ENCODE measurements at places on chromosomes 13 and 19.

DNA sequence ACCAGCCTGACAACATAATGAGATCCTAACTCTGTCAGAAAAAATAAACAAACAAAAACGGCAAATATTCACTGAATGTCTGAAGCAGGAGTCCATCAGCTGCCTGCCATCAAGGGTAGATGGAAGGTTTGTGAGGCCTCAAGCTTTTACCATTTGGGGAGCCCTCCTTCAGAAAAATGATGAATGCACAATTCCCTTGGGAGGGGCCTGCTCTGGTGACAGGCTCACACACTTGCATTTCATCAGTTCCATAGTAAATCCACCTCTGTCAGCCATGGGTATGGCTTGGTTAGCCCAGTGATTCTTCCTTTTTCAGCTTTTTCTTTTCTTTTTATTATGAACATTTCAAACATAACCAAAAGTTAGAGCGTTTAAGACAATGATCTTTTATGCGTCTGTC, 26.3 kb upstream of the KATNAL1 start:
- DNase-seq: no peak

- DNase-seq: no peak
Observed at GRCh38 chr19:12607631-12608030, 3.0 kb downstream of the ZNF490 start.

GRCh38 chr13:114284680-114285079, 3.3 kb downstream of the UPF3A start:
- no peak for DNase-seq

DNA sequence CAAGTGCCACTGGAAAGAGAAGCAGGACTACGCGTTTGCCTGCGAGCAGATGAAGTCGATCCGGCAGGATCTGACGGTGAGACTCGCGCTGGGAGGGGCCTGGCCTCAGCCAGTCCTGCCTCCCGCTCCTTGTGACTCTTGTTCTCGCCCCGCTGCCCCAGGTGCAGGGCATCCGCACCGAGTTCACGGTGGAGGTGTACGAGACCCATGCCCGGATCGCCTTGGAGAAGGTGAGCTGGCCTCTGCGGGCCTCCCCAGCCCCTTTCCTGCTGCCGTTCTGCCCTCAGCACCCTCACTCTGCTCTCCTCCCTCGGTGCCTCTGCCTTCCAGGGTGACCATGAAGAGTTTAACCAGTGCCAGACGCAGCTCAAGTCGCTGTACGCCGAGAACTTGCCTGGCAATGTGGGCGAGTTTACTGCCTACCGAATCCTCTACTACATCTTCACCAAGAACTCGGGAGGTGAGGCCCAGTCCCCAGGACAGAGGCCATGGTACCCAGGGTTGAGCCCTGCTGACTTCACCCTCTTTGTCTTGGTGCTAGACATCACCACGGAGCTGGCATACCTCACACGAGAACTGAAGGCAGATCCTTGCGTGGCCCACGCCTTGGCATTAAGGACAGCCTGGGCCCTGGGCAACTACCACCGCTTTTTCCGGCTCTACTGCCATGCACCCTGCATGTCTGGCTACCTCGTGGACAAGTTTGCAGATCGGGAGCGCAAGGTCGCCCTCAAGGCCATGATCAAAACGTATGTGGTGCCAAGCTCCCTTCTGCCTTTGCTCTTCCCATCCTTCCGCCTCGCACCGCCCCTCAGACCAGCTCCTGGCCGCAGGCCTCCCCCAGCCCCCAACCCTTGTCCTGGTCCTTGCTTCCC, 5.6 kb downstream of the LENG9 start:
- DNase-seq: no peak

DNA sequence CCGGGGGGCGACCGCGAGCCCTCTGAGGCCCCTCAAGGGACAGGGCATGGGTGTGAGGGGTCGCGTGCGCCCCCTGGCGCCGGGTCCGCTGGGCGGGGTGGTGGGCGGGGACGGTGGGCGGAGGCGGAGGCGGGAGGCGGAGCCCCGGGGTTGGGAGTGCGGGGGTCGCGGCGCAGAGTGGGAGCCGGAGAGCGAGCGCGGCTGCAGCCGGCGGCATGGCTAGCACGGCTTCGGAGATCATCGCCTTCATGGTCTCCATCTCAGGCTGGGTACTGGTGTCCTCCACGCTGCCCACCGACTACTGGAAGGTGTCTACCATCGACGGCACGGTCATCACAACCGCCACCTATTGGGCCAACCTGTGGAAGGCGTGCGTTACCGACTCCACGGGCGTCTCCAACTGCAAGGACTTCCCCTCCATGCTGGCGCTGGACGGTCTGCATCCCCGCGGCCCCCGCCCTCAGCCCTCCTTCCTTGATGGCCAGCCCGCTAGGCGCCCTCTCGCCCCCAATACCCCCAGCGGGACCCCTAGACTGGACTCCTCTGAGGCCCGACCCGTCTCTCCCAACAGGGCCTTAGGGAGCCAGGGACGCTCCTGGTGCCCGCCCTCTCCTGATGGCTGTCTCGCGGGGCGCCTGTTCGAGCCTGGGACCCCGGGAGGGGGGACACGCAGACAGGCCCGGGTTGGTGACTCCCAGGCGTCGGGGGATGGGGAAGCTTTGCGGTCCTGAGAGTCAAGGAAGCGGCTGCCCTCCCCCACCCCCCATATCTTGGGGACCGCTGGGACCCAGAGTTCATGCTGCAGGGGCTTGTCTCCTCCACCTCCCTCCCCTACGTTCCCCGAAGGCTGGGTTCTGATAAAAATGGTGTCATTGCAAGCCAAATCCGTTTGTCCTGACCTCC, at the start of gene CLDN10:
Gene CLDN10 (plus strand): TSS at position 182 of the 903 bp plus-strand sequence. CDS start 34 bp downstream, at position 216.
- no peak for DNase-seq

DNA sequence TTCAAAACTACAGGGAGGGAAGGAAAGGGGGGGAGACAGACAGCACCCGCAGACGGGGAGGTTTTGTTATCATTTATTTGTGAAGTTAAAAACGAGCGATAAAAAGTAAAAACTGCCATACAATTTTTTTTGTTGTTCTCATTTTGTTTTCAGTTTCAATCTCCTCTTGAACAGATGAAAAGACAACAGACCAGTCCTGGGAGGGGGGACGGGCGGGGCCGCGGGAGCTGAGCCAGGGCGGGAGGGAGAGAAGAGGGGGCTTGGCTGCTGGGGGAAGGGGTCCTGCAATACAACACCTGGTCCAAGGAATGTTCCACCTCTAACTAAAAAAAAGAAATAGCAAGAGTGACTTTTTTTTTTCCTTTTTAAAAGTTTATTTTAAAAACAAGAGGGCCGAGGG, 11.3 kb downstream of the KHSRP start:
- DNase-seq: no peak

GRCh38 chr19:14091081-14091812, 696 bp upstream of the SAMD1 start:
- DNase-seq: peak; percentile 92

DNA sequence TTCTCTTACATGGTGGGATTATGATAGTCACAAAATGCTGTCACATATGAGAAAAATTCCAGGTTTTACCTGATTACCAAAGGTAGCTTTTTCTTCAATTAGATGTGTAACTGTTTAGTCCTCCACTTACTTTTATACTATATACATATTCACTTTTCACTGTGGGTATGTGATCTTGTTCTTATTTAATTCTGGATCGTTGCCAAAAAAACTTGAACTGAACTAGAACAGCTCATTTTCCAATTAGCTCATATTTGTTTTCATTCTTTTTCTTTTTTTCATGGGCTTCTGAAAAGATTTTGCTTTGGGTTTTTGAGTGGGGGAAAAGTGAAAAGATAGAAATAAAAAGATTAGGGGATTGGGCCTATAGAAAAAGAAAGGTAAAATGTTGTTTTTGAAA, 291.9 kb downstream of the NDFIP2 start:
- DNase-seq: no peak

DNA sequence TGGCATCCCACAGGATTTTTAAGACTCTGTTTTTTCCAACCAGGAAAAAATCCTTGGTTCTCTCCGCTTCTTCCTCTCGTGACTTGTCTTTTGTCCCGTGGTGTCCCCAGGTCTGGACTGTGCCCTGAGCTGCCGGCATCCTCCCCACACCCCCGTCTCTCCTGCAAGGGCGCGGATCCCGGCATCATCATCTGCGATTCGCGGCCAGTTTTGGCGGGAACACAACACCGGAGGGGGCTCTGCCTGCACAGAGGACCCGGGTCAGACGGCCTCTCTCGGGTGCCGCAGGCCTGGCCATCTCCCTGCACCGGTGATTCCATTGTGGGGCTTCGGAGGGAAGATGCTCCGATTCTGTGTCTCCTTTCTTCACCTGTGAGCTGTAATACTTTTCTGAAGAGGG, 18.8 kb upstream of the GAS6 start:
- no peak for DNase-seq

DNA sequence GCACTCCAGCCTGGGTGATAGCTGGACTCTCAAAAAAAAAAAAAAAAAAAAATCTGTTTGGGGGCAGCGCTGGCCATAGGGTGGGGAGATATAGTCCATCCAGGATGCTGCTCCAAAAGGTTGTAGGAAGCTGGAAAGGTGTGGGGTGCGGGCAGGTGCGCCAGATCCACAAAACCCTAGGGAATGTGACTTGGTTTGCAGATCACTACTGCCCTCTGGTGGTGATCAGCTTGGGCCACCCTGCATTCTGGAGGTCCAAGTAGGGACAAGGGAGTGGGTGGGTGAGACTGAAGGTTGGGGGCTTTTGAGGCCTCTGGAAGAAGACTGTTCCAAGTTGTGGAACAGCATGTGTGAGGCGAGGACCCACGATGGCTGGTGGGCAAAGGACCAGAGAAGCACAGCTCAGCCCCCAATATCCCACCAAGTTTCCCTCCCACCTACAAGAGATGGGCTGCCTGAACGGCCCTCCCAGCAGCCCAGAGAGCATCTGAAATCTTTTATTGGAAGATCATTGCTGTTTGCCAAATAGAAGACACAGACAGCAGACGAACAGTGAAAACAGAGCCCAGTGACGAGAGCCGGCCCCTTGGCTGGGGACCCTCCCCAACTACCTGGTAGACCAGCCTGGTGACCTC, 10.4 kb upstream of the TYK2 start:
- peak; percentile 78 for DNase-seq

GRCh38 chr19:27906081-27906480, 1306.9 kb downstream of the UQCRFS1 start:
- DNase-seq: no peak

DNA sequence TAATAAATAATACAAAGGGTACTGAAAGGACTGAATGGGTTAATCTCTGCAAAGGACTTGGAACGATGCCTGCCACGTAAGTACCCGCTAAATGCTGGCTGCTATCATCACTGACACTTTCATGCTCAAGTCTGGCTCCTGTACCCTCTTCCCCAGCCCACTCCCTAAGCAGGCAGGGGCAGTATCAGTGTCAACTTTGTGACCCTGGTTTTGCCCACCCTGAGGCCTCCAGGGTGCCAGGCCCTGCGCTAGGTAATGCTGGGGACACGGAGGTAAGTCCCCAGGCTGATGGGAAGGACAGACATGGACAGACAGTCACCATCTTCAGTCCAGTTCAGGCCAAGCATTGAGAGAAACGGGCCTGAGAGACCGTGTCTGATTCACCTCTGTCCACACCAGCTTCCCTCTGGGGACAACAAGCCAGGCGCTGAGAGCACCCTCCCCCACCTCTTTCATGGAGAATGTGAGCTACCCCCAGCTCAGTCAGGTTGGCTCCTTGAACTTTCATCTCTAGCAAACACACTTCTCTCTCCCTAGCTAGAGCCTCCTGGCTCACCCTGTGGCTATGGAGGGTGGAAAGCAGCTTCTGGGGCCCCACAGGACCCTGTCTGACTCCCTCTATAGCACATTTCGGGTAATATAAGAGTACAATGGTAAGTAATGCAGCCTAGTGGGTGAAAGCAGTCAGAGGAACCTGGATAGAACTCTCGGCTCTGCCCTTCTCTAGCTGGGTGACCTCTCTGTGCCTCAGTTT, 800 bp downstream of the ETFB start:
- DNase-seq: no peak

DNA sequence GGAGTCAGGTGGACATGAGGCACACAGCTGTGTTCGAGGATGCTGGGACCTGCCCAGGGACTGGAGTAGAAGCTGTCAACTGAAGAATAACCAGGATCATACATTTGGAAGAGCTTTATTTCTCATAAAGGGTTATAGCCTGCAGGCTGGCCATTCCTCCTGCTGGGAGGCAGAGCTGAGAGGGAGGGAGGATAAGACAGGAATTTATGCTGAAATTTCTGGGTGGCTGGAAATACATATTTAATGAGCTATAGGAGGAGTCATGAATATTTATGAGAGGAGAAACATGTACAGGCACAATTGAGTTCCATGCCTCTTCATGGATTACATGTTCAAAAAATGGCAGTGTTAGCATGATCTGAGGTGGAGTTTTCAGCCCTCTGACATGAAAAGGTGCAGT, 151.9 kb downstream of the SHISA2 start:
- DNase-seq: no peak

DNA sequence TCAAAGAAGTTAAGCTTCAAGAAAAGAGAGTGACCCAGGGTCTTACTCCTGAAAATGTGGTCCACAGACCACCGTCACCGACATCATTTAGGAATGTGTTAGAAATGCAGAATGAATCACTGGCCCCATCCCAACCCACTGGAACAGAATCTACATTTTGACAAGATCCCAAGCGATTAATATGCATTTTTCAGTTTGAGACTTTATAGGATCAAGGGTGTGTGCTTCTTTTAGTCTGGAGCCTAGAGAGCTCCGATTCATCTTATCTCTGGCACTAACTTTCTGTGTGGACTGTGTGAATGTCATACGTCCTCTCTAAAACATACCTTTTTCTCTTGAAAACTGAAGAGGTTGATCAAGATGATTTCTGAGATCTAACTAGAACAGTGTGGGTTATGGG, 484.8 kb downstream of the MYO16 start:
- no peak for DNase-seq

- DNase-seq: no peak
Observed at GRCh38 chr13:101728615-101729014, 276.1 kb downstream of the ITGBL1 start.

GRCh38 chr13:44652962-44653660, 77.0 kb upstream of the TSC22D1 start:
- no peak for DNase-seq

DNA sequence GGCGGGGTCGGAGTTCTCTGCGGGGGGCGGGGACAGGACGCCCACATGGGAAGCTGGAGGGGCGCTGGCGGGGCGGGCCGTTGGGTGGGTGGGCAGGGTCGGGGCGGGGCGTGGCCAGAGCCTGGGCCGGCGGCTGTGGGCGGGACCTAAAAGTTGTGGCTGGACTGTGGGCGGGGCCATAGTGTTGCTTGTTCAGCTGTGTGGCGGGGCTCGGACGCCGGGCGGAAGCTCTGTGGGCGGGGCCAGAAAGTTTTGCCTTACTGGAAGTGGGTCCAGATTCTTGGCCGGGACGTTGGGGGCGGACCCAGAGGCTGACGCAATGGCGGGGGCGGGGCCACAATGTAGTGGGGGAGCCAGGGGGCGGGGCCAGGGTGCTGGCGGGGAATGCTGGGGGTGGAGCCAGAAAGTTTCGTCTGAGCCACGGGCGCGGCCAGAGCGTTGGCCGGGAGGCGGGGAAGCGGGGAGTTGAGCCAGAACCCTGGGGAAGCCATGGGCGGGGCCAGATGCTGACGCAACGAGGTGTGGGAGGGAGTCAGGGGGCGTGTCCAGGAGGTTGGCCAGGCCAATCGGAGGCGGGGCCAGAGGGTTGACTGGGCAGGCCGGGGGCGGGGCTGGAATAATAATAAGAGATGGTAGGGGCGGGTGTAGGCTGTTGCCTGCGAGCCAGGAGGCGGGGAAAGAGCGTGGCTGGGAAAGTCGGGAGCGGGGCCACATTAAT, 527 bp downstream of the CCDC9 start:
- DNase-seq: peak; percentile 99

GRCh38 chr19:12788042-12788681, 3.1 kb upstream of the JUNB start:
- no peak for DNase-seq

Data from AG08396 (cell line).